Pulmonary artery endothelial cell (primary cell): ENCODE measurements at places on chromosomes 16 and 17.

DNA sequence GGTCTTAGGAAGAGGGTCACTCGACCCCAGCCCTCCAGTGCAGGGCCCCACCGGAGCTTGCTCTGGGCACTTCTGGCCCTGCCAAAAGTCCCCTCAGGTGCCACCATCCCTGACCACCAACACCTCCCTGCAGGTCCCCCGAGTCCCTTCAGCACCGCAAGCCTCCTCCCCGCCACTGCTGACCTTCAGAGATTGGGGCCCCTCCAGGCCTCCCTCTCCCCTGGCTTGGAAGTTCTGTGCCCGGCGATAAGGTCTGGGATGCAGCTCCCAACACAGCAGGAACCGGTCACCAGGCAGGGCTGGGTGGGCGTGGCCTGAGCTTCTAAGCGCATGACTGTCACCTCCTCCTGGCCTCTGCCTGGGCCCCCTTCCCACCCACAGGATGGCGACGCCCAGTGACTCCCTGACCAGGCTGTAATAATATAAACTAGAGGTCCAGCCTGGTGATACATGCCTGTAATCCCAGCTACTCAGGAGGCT lies 11.2 kb downstream of the PIEZO1 start:
- DNase-seq, result no peak

DNA sequence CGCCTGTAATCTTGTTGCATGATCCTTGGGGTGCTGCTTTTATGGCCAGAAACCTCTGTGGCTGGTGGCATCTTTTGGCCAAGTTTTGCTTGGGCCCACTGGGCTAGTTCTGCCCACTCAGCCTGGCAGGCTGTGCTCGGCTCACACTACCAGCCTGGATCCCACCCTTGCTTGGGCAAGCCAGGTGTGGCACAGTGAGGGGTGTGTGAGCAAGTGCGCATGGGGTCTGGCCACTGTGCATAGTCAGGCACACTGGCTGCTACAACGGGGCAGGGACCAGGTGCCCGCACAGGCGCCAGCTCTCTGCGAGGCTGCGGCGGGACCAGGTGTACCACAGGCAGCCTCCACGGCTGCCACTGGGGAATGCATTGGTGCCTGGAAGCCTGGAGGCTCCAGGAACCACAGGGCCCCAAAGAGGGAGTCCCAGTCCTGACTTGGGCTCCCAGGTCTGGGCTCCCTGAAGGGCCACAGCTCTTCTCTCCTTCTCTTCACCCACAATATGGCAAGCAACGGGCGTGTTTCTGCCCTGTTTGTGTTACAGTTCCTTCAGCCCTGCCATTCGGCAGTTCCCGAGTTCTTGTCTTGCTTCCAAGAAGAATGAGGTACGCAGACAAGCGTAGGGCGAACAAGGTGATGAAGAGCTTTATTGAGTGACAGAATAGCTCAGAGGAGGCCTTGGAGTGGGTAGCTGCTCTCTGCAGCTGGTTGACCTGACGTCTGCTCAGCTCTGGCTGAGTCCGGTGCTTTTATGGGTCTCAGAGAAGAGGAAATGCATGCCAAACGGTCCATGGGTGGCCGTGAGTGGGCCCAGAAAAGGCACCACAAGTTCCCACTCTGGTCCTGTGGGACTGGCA lies 26.7 kb upstream of the PRM1 start:
- DNase-seq, result no peak

GRCh38 chr16:87098361-87098760 lies 218.8 kb downstream of the C16orf95 start:
- DNase-seq, result no peak

DNA sequence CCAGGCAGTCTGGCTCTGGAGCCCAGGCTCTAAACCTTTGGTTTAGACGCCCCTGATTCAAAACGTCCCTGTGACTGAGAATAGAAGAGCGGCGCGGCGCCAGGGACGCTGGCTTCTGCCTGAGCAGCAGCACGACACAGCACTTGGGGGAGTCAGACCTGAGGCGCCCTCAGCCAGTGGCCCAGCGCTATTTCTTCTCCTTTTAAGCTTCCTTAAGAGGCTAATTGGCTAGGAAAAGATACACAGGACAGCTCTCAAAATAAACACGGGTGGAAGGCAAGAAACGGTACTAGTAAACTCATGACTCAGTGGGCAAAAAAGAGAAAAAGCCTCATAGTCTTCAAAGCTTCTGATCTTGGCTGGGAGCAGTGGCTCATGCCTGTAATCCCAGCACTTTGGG lies 34.9 kb downstream of the GTF3C1 start:
- DNase-seq, result no peak

DNA sequence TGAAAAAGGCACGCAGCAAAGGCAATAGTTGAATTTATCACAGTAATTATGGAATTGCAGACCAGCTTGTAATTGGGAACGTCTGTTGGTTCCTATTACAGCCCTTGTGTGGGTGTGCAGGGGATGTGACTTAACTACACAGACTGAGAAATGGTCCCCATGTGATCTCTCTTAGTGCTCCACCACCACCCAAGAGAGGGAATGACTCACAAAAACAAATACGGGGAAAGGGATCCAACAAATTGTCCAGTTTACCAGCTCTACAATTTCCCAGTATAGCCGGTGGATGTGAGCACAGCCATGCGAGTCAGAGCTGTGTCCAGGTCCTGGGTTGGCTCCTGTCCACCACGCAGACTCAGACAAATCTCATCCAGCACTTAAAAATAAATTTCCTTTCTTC lies 337.9 kb downstream of the GRIN2A start:
- DNase-seq, result no peak

- peak; percentile 26 for DNase-seq
Measured at GRCh38 chr16:60107437-60107836, 1373.3 kb upstream of the GOT2 start.

- DNase-seq, result no peak
Measured at GRCh38 chr17:10471858-10472257, 2.5 kb upstream of the MYH4 start.
